ENCODE measurements at places on chromosomes 16 and 17.

GRCh38 chr17:19979917-19980770 is 2.5 kb upstream of the AKAP10 start:
- DNase-seq, result peak; percentile 20

DNA sequence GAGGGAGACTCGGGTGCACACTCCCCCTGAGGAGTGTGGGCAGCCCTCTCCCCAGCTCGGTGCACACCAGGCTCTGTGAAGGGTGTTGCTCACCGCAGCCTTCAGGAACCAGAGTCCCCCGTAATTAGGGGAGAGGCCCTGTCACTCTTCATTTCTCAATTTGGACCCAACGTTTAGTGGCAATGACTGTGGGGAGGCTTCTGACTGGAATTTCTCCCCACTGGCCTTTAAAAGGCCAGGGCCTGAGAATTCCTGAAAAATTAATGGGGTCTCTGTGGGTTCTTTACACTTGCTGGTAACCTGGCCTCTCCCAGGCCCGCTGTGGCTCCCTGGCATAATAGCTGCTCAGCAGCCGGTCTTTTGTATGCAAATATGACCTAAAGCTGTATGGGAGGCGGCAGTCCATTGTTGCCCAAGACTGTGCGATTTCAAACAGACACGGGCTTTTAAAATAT is 209.7 kb downstream of the MSI2 start:
- DNase-seq, result no peak

DNA sequence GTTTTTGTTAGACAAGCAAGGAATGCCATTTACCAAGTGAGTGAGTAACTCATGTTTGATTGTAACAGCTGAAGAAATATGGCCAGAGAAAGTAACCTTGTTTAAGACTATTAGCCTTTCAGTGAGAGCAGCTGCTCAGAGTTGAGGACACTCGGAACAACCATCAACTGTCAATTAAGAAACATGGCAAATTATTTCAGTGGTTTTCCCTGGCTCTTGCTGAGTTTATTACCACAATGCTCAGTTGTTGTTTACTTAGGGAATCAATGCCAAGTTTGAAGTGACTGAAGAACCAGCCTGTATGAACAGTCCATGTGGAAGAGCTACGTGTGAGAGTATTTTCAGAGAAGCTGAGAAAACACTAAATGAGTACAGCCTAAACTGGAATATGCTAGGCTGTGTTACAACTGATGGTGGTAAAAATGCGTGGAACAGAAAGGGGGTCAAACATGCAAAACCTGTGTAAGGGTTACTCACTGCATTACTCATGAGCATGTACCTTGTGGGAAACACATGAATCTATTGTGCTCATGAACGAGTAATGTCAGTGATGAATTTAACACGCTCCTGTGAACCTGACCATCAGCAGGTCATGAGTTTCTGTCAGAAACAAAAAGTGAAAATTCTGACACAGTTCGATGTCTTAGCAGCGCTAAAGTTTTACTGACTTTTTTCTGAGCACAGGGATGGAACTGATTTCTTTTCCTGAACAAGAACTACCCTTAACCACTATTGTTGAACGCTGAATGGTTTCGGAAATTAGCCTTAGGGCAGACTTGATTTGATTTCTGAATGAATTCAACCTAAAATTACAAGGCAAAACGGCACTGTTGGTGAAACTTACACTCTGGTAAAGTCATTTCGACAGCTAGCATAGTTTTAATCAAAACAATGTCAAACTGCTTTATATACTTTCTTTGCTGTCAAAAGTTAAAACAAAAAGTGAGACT is 33.5 kb downstream of the GNA13 start:
- peak; percentile 32 for DNase-seq

DNA sequence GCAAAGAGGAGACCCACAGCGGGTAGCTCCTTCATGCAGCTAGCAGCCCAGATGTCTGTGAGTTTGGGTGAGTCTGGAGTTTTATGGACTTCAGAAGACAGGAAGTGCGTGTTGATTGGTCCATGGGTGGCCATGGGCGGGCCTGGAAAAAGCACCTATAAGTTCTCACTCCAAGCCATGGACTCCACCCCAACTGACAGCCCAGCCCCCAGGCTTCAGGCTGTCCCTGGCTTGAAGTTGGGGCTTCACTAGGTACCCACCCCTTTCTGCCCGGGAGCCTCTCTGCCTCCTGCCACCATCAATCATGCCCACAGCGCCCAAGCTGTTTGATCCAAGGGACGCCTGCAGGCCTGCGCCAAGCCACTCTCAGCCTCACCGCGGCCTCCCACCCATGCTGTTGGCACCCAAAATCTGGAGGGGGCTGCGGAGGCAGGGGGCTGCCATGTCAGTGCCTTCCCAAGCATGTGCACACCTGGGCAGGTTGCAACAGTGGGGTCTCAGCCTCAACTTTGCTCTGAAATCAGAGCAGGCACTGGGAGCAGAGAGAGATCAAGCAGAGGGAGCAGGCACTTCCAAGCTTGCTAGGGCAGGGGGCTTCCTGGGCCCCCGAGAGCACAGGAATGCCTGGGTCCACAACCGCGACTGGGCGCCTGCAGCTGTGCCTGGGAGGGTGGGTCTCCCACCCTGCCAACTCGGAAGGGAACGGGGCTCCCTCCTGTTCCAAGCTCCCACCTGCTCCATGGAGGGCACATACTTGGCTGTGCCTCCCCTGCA is 1503.7 kb downstream of the CDH11 start:
- peak; percentile 58 for DNase-seq

- DNase-seq, result no peak
Measured at GRCh38 chr16:20803192-20803560, 3.1 kb downstream of the ERI2 start.

DNA sequence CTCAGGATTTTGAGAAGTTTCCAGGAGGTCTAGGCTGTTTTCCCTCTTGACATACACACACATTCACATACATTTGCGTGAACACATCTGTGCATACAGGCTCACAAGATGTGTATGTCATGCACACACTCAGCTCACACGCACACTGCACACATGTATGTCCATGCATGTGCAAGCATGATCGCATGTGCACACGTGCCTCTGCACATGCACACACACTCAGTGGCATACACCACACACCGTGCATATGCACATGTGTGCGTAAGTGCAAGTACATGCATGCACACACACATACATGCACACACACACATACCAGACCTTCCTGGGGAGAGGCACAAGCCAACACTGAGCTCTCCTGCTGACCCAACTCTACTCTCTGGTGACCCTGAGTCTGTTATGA is 171.4 kb downstream of the RBFOX3 start:
- DNase-seq, result no peak

- DNase-seq, result no peak
Measured at GRCh38 chr17:37729905-37730304, 15.0 kb downstream of the HNF1B start.

- peak; percentile 90 for DNase-seq
Measured at GRCh38 chr17:35930211-35931065, at the start of gene RDM1. Gene RDM1 (minus strand): TSS chr17:35930773. CDS start chr17:35930727, 46 bp downstream.

- no peak for DNase-seq
Measured at GRCh38 chr16:68357923-68358322, 47.1 kb downstream of the PRMT7 start.

GRCh38 chr16:75733305-75734211 is 7.3 kb upstream of the CPHXL start:
- DNase-seq, result peak; percentile 63

- DNase-seq, result no peak
Measured at GRCh38 chr17:28956861-28957260, 5.5 kb upstream of the PHF12 start.

Data from tongue (tissue), 3 donors.